ENCODE measurements at places on chromosomes 1 and 21.
A peak's percentile ranks its signal among the peaks of the same experiment; 100 is the strongest.

DNA sequence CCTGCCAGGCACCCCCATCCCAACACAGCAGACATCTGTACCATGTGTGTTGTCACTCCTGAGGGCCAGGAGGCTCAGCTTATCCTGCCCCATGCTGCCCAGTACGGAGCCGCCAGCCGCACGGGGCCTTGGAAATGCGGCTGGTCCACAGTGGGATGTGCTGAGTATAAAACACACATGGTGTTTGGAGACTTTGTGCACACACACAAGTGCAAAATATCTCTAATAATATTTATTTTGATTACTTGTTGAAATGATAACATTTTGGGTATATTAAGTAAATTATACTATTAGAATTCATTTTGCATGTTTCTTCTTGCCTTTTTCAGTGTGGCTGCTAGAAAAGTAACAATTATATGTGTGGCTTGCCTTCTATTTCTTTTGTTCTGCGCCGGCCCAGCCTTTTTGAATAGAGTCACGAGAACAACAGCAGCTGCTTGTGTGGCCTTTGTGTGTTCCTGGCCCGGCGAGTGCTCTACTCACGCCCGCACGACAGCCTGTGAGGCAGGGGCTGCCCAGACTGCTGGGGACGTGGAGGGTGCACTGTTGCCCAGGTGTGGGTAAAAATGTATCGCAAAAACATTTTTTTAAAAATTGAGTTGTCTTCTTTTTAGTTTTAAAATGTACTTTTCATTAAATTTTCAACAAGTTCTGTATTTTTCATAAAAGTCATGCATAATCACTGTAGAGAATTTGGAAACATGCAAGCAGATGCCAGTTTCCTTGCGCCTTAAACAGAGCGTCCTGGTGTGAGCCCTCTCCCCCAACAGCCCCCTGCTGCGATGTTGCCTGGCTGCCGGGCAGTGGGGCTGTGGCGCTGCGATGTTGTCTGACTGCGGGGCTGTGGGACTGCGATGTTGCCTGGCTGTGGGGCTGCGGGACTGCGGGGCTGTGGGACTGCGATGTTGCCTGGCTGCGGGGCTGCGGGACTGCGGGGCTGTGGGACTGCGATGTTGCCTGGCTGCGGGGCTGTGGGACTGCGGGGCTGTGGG, 35.5 kb downstream of the COQ8A start:
- no peak for DNase-seq

DNA sequence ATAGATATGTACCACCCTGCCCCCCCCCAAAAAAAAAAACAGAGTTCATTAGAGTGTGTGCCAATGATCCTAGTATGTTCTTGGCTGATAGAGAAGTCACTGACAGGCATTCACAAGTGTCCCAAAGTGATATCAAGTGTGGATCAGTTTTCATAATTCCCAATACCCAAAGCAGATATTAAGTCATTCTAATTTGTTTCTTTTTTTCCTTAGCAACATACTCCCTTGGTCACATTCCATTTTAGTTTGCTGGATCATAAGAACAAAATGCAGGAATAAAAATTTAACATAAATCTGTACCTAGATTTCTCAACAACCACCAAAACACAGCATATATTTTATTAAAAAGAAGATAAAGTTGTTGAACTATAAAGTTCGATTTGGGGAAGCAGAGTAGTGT, 129.8 kb upstream of the PALMD start:
- no peak for DNase-seq

DNA sequence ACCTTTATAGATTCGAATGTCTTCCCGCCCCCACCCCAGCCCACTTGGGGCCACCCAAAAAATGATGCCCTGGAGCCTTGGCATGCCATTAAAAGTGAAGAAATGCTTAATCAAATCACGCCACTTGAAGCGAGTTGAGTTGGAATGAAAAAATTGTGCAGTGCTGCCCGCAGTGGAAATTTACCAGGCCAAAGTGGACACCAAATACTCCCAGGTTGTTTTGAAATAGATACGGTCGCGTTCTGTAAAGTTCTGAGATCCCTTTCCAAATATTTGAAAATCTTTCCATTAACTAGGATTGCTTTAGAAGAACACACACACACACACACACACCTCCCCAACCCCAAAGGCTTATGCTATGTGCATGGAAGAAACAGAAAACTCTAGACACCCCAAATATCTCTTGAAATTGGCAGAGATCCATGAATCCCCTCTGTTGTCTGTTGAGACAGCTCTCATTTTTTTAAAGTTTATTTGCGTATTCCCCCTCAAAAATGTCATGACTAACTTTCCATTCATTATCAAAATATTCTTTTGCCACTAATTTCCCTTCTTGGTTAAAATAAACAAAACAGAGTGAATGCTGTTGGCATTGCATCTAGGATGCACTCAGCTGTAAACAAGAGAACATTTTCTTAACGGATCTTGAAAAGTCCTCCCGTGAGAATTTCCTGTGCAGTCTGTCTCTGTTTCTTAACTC, 142.3 kb upstream of the KCNE2 start:
- peak; percentile 30 for DNase-seq

DNA sequence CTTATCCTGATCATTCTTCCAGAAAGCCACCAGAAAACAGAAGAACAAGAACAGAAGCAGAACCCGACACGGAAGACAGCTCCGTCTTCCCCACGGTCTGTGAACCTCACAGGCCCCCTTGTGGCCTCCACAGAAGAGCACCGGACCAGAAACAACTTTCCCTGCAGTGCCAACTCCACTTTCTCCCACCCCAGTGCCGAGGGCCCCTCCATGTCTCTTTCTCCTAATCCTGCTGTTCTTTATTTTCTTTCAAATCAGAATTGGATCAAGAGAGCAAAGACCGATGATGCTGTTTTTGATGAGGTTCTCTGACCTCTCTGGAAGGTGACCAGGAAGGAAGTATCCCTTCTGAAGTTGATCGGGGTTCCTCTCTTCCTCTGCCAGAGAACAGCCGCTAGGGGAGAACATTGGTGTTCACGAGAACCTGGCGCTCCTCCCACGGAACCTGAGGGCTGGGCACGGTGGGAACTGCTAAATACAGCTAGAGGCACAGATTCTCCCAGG, 58.9 kb upstream of the CTTNBP2NL start:
- DNase-seq, result peak; percentile 34

DNA sequence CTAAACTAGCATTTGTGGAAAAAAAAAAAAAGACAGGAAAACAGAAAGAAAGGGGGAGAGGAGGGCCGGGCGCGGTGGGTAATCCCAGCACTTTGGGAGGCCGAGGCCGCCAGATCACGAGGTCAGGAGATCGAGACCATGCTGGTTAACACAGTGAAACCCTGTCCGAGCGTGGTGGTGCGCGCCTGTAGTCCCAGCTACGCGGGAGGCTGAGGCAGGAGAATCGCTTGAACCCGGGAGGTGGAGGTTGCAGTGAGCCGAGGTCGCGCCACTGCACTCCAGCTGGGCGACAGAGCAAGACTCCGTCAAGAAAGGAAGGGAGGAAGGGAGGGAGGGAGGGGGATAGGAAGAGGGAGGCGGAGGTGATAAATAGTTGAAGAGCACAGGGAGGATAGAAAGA, 54.7 kb downstream of the LBR start:
- DNase-seq, result no peak

DNA sequence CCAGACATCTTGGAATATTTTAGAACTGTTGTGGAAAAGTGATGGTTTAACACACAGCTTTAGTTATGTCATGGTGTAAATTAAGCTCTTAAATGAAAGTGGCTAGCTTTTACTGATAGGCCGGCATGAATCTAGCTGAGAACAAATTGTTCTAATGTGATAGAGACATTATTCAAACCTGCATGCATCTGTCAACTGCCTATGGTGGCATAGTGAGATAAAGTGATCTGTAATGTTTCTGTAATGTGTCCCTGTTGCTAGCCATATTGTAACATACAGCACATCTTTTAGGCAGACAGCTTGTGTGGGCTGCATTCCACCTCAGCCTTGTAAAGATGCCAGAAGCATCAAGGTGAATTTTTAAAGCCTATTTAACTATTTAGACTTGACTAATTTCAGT, 16.0 kb downstream of the LRIG2 start:
- DNase-seq, result no peak

- DNase-seq, result no peak
Measured at GRCh38 chr1:198054510-198054909, 102.3 kb upstream of the NEK7 start.

DNA sequence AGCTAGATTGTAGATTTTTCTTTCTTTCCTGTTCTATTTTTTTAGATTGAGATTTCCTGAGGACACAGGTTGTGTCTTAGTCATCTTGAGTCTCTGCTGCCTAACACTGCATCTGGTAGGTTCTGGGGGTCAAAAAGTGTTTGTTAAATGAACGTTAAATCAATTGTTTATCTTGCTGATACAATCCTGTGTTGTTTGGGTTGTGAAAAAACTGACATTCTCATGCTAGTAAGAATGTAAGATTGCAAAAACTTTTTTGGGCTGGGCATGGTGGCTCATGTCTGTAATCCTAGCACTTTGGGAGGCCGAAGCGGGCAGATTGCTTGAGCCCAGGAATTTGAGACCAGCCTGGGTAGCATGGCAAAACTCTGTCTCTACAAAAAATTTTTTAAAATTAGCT, 3.4 kb downstream of the CTSK start:
- no peak for DNase-seq

DNA sequence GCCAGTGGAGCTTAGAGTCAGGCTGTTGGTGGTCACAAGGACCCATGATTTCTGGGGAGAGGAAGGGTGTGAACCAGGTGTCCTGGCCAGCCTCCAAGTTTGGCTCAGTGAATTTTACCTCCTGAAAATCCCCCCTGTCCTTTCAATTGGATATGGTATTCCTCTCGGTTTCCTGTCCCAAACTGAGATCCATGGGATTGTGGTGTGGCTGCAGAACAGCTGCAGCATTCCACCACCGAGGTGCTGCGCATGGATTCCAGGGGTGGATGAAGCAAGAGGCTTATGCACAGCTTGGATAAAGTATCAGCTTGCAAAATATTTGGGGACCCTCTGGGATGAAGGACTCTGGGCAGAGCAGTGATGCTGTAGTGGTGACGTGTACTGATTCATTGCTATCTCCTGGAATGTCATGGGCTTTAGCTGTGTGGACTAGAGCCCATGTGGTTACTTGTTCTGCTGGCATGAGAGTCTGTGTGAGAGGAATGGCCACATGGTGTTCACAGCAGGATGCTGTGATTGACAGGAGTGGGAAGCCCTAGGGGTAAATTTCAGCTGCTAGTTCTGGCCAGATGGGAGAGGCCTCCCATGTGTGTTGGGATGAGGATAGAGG, 148.7 kb upstream of the SPAG17 start:
- DNase-seq, result peak; percentile 12

GRCh38 chr1:154419620-154420571, 14.8 kb downstream of the IL6R start:
- peak; percentile 92 for DNase-seq

DNA sequence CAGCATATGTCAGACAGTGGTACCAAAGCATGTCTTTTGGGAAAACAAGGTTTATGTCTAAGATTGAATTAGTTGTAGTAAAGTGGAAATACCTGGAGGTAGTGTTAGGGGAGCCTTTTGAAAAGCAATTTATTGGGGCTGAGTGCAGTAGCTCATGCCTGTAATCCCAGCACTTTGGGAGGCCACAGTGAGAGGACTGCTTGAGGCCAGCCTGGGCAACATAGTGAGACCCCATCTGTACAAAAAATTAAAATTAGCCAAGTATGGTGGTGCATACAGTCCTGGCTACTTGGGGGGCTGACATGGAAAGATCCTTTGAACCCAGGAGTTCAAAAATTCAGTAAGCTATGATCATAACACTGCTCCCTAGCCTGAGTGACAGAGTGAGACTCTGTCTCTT, 7.3 kb downstream of the ZMPSTE24 start:
- DNase-seq, result no peak

DNA sequence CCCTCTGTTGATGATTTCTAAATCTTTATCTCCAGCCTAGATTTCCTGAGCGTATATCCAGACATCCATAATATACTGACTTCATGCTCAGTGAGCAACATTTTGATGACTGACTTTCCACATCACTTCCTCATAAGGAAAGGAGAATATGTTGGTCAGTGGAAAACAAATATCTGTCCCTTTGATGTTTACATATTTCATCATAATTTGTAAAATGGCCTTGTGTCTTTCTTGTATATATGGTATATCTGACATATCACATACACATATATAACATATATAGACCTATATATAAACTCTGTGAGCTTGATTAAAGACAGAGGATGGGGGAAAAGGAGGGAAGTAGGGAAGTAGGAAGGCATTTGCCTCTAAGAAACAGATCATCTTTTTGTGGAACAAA, 18.6 kb downstream of the ZBTB8A start:
- no peak for DNase-seq

DNA sequence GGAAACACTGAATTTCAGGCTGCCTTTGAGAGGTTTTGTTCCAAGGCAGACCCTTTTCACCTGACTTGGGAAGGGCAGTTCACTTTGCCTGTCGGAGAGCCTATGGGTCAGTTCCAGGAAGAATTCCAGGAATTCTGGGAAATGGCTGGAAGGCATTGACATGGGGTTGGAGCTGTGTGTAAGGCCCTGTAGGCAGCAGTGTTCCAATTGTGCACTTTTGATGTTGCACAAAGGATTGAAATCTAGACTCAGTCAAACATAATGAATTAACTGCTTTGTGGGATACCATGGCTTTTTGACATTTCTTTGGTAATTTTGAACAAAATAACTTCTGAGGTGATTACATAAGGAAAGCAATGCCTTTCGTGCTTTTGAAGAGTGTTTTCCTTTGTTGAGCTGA, 184.6 kb downstream of the SDCCAG8 start:
- DNase-seq, result no peak

- DNase-seq, result peak; percentile 50
Measured at GRCh38 chr21:45404730-45405270, at the start of gene COL18A1. Gene COL18A1, plus strand, starts transcription at chr21:45405165. Its CDS starts 66 bp downstream, at chr21:45405231.

DNA sequence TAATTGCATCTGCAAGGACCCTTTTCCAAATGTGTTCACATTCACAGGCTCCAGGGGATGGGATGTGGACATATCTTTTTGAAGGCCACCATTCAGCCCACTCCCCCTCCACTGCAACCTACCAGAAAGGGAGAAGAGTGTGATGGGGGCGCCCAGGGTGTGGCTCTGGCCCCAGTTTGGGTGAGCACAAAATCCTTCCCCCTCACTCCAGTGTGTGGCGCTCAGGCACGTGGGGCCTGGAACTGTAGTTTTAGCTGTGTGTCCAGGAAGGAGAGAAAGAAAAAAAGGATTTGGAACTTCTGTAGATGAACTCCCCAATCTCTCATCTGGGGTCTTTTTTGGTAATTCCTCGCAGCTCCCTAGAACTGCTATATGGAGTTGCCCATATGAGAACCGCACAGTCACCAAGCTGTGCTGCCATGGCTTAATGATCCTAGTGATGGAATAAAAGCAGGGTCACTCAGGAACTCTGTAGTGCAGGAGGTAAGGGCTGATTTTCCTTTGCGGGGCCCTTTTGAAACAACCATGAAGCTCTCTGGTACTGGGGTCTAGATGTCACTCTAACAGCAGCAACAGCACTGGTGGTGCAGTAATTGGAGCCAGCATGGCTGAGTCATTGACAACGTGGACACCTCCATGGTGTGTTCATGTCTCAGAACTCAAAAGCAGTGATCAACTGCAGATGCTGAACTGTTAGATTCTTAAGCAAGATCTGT, 17.0 kb downstream of the AGT start:
- DNase-seq, result no peak
